ENCODE measurements at places on chromosomes 11 and 22.

DNA sequence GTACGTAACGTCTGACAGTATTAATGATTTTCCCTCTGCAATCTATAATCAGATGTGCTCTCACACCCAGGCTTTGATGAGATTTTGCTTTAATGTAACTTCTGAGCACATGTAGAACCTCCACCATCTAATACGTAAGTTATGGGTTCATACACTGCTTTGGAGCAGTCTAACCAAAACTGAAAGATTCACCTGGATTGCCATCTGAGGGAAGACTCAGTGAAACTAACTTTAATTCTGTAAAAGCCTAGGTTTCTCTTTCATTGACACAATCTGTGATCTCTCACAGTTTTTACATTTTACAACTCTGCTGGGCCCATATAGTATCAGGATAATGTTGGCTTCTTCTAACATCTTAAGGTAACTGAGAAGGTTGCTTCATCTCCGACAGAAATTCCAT lies 30.1 kb upstream of the MTNR1B start:
- DNase-seq, result no peak

DNA sequence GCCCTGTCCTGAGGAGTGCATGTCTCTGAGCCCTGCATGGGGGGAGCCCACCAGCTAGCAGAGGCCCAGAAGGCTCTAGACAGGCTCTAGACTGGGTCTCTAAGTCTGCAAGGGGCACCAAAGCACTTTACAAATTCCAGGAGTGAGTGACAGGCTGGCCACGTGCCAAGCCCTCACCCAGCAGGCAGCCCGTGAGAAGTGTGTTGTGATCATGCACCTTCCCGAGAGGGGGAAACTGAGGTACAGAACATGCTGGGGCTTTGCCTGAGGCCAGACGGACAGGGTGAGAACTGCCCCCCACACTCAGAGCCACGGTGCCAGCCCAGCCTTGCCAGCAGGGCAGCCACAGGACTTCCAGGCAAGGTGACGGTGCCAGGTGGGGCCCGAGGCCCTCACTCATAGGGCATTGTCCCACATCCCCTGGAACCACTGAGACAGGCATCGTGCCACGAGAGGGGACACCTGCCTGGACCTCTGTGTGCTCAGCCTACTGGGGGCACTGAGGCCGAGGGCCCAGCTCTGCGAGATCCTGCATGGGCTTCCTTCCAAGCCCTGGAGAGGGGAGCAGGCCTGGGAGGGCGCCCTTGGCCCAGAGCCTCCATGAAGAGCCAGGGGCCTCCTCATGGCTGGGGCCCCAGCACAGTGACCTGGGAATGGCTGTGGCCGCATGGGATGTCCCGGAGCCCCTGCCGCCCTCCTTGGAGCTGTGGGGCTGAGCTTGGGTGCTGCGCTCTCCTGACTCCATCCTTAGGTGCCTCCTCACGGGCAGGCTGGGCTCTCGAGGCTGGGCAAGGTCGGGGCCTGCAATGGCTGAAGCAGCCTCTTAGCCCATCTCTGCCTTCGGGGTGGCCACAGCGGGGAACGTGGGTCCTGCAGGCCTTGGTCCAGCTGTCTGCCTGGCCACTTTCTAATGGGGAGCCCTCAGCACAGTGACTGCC lies 121.5 kb downstream of the KCNQ1OT1 start:
- DNase-seq, result peak; percentile 72

- DNase-seq, result peak; percentile 22
Observed at GRCh38 chr11:71309181-71309580, 56.8 kb upstream of the SHANK2 start.

GRCh38 chr11:122028036-122028435 lies 88.0 kb downstream of the BLID start:
- DNase-seq, result no peak

GRCh38 chr11:70736461-70736860 lies 338.1 kb downstream of the CTTN start:
- no peak for DNase-seq
